ENCODE measurements at places on chromosomes 16 and 17.

DNA sequence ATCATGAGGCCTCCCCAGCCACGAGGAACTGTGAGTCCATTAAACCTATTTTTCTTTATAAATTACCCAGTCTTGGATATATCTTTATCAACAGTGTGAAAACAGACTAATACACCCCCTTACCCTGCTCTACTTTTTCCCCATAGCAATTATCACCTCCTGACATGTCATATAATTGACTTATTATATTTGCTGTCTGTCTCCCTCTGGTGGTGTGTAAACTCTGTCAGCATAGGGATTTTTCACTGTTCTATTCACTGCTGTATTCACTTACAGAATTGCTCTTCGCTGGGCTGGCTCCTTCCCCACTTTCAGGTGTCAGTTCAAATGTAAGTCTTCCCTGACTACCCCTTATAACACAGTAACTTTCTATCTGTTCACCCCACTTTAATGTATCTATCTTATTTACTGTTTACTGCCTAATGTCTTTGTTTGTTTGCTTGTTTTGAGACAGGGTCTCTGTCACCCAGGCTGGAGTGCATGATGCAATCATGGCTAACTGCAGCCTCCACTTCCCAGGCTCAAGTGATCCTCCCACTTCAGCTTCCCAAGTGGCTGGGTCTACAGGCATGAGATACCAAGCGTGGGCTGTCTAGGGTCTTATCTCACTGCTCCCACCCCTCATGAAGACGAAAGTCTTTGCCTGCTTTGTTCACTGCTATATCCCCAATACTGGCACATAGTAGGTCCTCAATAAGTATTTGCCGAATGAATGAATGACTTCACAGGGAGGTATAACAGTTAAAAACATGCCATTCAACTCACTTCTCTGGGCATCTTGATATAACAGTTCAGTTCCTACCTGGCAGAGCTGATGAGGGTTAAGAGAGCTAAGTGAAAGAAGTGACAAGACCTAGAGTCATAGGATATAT lies 52.4 kb upstream of the CDH3 start:
- peak; percentile 30 for DNase-seq

GRCh38 chr16:85291302-85292148 lies 179.3 kb upstream of the CIBAR2 start:
- no peak for DNase-seq

GRCh38 chr17:40474419-40475002 lies 26.9 kb downstream of the TNS4 start:
- no peak for DNase-seq

- DNase-seq = no peak
Observed at GRCh38 chr16:80045861-80046260, 445.3 kb upstream of the MAF start.

DNA sequence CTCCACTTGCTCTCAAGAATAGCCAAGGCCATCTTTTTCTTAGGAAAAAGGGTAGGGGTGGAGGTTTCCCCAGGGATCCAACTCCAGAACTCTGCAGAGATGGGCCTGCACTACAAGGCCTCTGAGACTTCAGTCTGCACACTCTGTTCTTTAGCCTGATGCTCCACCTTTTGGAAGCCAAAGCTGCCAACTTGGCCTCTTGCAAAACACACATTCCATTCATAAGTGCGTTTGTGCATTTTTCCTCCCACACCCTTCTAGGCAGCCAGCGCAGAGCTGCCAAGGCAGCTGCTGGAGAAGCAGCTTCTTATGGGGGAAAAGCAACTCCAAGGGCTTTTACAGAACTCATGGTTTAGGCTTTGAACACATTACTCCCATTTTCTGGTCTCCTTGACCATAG lies 45.3 kb downstream of the REXO5 start:
- DNase-seq = no peak

- no peak for DNase-seq
Observed at GRCh38 chr17:21271454-21272183, 12.9 kb upstream of the MAP2K3 start.

- no peak for DNase-seq
Observed at GRCh38 chr17:5181509-5182305, 10.0 kb downstream of the ZNF594 start.

DNA sequence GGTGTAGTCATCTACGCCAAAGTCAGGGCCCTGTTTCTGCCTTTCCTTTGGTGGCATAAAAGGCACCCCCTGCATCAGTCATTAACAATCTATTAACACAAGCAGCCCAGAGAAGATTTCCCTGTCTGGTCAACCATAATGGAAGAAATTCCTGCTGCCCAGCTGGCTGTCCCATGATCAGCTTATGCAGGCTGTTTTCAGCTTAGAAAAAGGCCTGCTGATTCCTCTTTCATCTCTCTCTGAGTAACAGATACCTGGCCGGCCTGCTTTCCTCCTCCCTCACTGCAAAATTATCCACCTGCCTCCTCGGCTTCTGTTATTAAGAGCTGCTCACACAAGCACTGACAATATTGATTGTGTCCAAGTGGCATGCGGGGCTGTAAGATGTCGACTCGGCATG lies 70.3 kb upstream of the MMP2 start:
- DNase-seq = no peak

DNA sequence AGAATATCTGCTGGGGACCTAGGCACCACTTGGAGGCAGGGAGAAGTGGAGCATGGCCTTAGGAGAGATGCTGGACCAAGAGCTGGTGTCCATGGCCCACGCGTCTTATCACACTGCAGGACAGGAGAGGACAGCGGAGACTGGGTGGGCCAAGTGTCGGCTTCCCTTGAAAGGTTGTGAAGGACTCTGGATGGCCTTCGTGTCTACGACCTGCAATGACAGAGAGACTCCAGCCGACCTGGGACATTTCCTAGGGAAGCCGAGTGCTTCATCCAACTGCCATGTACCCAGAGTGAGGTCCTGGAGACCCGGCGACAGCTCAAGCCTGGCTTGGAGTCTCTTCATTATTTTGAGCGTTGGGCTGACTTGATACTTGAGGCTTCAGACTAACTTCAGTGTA lies 20.5 kb downstream of the C1QTNF1 start:
- DNase-seq = no peak

DNA sequence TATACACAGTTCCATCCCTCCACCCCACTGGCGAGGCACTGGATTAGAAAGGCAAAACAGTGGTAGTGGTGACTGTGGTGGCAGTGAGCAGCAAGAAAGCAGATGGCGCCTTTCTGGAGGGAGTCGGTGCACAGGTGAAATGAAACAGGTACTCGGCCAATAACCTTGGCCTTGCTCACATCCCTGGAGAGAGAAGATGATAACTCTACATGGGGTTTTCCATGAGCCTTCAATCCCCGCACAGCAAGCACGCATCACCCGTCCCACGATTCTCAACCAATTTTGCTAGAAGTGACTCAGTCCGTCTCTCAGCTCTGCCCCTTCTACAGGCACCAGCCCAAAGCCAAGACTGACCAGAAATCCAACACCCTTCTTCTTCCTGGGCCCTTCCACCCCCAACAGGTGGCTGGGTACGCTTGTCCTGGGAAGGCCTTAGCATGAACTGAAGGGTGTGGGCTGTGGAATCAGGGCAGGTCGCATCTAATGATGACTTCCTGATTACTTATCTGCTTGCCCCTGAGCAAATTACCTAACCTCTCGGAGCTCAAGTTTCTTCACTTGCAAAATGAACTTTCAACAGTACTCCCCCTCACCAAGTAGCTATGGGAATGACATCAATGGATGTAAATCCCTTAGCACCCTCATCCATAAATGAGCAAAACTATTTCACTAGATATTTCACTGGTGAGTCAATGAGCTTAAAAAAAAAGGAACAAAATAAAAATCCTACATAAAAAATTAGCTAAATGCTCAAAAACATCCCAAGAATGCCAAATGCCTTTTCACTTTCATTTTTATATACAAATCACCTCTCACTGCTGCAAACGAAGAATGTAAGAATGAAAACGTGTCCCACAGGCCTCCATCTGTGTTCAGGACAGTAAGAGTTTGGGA lies 18.0 kb downstream of the XPO6 start:
- no peak for DNase-seq

GRCh38 chr17:77115510-77115909 lies 25.3 kb upstream of the SEC14L1 start:
- DNase-seq = no peak

- no peak for DNase-seq
Observed at GRCh38 chr16:30937692-30938091, 11.2 kb upstream of the ORAI3 start.

DNA sequence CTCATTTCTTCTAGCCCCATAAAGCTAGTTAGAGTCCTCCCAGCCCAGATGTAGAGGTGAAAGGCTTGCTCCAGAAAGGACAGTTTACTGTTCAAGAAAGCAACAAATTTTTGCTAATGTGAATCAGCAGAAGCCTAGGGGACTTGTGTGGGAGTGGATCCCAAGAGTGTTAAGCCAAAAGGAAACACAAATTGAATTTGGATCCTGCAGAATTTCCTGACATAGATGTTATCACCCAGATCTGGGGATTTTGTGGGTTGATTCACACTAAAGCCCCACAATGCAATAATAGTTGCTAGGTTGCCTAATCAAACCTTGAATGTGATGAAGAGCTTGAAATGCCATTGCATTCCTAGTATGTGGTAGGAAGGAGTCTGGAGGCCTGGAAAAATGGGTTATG lies 135.2 kb upstream of the HS3ST3A1 start:
- DNase-seq = no peak

- DNase-seq = no peak
Observed at GRCh38 chr17:68840073-68840472, 115.1 kb downstream of the ABCA8 start.

GRCh38 chr17:80695979-80696378 lies 151.3 kb downstream of the RPTOR start:
- no peak for DNase-seq

DNA sequence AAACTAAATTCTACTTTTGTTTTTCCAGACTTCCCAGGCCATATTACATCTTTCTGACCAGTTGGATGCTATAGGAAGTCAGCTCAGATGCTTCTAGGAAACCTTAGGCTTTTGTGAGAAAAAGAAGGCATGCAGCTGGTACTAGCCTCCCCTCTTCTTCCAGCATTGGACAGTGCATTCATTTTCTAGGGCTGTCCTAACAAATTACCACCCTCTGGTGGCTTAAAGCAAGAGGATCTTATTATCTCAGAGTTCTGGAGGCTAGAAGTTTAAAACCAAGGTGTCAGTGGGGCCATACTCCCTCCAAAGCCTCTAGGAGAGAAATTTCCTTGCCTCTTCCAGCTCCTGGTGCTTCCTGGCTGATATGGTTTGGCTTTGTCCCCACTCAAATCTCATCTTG lies 467.8 kb downstream of the SLC39A11 start:
- DNase-seq = no peak

DNA sequence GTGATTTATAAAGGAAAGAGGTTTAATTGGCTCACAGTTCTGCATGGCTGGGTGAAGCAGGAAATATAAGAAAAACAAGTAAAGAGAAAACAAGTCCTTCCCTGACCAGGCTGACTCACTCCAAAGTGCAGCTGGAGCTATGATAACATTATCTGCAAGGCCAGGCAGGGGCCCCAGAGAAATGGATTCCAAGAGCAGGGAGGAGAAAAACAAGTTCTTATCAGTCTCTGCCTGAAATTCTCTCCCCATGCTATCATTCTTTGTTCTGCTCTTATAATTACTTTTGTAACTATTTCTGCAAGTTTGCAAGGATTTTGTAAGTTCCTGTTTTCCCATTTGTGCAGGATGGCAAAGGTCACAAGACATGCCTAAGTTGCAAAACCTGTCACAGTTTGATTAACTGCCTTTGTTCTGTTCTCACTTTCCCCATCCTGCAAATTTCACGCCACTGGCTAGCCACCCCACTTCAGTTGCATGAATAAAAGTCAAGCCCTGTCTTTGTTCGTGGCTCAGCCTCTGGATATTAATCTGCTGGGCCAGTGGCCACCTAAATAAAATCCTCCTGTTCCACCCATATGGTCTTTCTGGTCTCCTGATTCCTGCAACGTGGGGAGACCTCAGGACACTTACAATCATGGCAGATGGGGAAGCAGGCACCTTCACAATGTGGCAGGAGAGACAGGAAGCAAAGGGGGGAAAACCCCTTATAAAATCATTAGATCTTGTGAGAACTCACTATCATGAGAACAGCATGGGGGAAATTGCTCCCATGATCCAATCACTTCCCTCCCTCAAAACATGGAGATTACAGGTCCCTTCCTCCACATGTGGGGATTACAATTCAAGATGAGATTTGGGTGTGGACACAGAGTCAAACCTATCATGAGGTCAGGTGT lies 13.1 kb downstream of the ABCA9 start:
- DNase-seq = no peak

DNA sequence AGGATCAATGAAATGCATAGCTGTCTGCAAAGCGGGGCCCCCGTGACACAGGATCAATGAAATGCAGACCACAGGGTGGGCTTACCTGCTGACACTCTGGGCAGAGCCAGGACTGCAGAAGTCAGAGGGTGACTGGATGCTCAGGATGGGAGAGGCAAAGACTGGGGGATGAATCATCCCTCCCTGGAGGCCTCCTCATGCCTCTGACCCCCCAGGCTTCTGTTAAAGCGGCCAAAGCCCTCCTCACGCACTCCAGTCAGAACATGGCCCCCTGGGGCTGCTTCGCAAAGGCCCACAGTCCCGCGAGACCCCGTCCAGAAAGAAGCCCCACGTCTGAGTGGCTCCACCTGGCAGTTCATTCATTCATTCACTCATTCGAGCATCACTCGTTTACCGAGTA lies 38.4 kb upstream of the FOXF1 start:
- DNase-seq = no peak

DNA sequence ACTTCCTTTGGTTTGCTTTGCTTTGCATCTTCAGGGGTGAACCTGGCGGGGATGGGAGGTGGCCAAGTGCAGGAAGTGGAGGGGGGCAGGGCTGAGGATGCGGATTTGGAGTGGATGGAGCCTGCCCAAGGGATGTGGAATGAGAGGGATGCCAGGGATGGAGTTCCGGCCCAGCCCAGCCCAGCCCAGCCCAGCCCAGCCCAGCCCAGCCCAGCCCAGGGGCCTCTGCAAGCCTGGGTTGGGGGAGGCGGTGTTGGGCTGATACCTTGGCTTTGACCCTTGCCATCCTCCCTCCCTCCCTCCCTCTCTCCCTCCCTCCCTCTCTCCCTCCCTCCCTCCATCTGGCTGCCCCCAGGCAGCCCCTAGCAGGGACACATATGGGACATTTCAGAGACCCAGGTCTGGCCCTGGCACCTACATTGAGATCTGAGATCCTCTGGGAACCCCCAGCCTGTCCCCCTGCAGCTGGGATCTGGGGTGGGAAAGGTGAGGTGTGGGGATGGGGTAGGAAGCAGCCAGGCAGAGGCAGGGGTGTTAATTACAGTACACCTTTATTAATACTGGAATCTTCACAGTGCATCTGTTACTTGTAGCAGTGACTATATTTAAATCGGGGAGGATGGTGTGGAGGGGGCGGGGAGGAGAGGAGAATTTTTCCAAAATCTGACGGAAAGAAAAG lies 14.5 kb downstream of the IL34 start:
- peak; percentile 38 for DNase-seq

GRCh38 chr17:45235416-45236281 lies 14.0 kb downstream of the FMNL1 start:
- peak; percentile 86 for DNase-seq

DNA sequence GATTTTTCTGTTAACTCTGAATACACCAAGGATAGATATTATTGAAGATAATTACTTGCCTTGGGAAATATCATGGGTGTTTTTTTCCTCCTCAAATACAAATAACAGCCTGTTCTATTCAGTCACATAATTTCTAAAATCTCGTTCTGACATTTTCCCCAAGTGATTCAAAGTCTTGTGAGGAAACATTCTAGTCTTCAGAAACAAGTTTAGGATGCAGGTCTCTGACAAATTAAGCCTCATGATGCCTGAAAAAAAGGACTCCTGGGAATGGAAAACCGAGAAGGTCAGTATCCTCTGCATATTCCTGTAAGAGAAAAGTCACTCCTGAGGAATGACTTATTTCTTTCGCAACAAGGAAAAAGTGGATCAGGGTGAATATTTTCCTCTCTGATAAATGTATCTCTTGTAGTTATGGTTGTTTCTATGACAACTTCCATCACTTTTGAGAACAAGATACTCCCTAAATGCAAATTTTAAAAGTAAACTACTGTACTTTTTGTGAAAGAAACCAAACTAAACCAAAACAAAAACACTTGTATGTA lies 384.6 kb downstream of the CNTNAP4 start:
- DNase-seq = no peak

Data from activated CD8-positive, alpha-beta T cell treated with anti-CD3 and anti-CD28 coated beads, Interleukin-2, amount 10 ng/mL, durations not matched to agents 7 days and 5 days (primary cell).